ENCODE measurements at places on chromosomes 3 and 15. TPM values are rescaled to one million over a fixed set of nuclear protein-coding genes. Genes with fewer than 3 reads are reported as not detected.

GRCh38 chr3:183698756-183699155 lies 1.2 kb downstream of the YEATS2 start:
- H3K27ac ChIP-seq = peak overlapping the region; percentile 92
- no peaks in the 10 kb centered on the region for H3K27me3 ChIP-seq
- peaks cover 28% of the 10 kb centered on the region for H3K36me3 ChIP-seq
- no peak for DNase-seq
- H3K4me3 ChIP-seq = peak overlapping the region; percentile 87

- peaks cover 13% of the 10 kb centered on the region for H3K27me3 ChIP-seq
- H3K4me3 ChIP-seq = no peak overlapping the region
Measured at GRCh38 chr3:71890356-71890931, 105.5 kb upstream of the PROK2 start.

DNA sequence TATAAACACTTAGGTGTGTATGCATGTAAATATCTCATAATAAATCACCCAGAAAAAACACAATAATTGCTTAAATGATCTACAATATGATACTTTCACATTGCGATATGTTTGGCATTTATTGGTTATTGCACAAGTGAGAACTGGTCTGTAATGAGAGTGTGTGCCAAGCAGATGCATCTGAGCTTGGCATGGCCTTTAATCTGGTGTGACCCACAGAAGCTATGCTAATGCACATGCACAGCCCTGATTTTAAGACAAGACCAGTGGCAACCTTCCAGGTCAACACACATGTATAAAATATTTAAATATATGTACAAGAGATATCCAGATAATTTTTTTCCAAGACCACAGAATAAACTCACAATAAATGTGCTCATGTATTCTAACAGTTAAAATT lies 42.7 kb downstream of the C2CD4A start:
- no peak overlapping the region for H3K4me3 ChIP-seq
- H3K4me1 ChIP-seq = peaks cover 14% of the 10 kb centered on the region
- no peak overlapping the region for H3K27ac ChIP-seq
- H3K36me3 ChIP-seq = no peaks in the 10 kb centered on the region
- no peak for DNase-seq

GRCh38 chr3:115190747-115191146 lies 43.7 kb upstream of the ZBTB20 start:
- no peak overlapping the region for H3K4me3 ChIP-seq
- H3K27me3 ChIP-seq = no peaks in the 10 kb centered on the region
- no peaks in the 10 kb centered on the region for H3K36me3 ChIP-seq

GRCh38 chr3:34070831-34071585 lies 272.6 kb downstream of the PDCD6IP start:
- H3K4me3 ChIP-seq = no peak overlapping the region
- H3K27ac ChIP-seq = no peak overlapping the region
- DNase-seq = no peak
- H3K4me1 ChIP-seq = no peaks in the 10 kb centered on the region
- no peaks in the 10 kb centered on the region for H3K36me3 ChIP-seq

DNA sequence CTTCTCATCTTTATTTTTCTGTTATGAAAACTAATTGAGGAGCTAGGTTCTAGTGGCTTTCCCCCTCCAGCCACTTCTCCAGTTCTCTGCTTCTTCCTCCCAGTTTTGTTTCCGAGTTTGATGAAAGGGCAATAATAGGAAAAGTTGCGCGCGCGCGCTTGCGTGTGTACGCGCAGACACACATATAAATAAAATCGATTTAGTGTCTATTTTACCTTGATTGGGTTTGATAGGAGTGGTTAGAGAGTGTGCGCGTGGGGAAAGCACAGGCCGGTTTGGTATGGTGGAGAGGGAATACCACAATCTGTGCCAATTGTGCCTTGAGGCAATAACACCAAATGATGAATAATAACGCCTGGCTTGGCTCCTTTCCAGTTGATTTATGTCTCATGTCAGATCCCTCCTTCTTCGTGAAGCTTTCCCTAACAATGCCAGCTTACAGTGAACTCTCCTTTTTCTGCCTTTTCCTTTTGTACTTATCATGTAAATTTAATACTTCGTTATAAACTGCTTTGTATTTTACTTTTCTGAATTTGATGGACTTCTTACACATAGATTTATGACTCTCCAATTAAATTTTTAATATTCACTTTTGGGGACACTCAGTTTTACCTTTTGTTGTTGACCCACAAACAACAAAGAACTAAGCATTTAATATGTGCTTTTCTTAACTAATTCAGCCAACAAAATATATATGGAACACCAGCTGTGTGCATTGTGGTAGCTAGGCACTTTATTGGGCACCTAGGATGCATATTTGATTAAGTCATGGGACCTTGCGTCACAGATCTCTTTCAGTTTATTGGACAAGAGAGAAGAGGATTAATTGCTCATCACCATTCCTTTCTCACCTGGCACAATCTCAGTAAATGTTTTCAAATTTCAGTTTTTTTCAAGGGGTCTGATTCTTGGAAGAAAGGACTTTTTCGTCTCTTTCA lies 1.7 kb downstream of the TIPARP start:
- H3K4me3 ChIP-seq = peak overlapping the region; percentile 94
- no peaks in the 10 kb centered on the region for H3K27me3 ChIP-seq
- peaks cover 38% of the 10 kb centered on the region for H3K36me3 ChIP-seq
- H3K27ac ChIP-seq = peak overlapping the region; percentile 90
- peak; percentile 30 for DNase-seq

The FGF7 gene
- not detected for total RNA-seq

The SV2B gene
- 0.06 TPM for total RNA-seq
